MG63 (cell line): ENCODE measurements at places on chromosomes 3 and 15.
A peak's percentile ranks its signal among the peaks of the same experiment; 100 is the strongest.

DNA sequence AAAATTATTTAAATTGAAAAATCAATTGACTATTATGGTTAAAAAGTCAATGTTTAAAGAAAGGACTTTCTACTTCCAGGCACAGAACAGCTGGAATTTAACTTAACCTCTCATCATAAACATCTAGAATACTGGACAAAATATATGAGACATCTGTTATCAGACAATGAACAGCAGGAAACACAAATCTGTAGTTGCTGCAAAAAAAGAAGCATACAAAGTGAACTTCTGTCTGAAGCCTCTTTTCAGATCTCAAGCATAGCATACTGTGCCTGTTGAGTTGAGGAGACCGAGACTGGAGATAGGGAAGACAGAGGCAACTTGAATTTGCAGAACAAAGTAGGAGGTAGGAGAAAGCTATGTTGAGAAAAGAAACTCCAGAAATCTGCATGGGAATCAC is 140.0 kb upstream of the CBLB start:
- DNase-seq = no peak

GRCh38 chr3:73228000-73228399 is 166.5 kb downstream of the EBLN2 start:
- no peak for DNase-seq

- DNase-seq = no peak
Observed at GRCh38 chr3:128492671-128493569, at the start of gene GATA2. GATA2 (minus strand) TSS chr3:128493201; CDS start chr3:128487031, 6,170 bp downstream.

DNA sequence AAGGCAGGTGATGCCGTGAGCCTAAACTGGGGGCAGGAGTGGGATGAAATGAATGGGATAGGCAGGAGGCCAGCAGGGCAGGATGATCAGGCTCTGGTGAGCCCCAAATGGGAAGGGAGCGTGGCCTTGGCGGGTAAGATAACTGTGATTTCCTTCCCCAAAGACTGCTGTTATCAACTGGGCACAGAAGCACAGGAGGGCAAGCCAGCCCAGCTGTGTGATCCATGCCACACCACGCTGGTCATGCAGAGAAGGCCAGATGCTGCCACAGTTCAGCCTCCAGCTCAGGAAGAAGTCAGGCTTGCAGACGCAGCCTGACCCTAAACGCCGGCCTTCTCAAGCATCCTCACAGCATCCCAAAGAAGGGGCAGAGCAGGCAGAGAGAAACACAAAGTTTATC is 52.1 kb upstream of the GNB5 start:
- DNase-seq = no peak

DNA sequence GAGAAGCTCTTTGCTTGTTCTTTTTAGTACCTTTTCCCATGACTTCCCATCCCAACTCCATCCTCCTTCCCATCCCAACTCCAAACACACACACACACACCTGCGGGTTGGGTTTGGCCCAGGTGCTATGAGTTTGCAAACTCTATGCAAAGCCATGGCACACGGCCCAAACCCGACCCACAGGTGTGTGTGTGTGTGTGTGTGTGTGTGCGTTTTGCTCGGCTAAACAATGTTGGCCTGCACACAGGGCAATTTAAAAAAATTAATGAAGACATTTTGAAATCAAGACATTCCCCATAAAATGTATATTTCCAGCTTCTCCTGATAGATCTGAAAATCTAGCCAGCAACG is 103.7 kb upstream of the TLE3 start:
- DNase-seq = no peak

GRCh38 chr3:72247126-72247525 is 462.2 kb upstream of the PROK2 start:
- no peak for DNase-seq

- no peak for DNase-seq
Observed at GRCh38 chr3:188092648-188093047, 61.3 kb upstream of the LPP start.

DNA sequence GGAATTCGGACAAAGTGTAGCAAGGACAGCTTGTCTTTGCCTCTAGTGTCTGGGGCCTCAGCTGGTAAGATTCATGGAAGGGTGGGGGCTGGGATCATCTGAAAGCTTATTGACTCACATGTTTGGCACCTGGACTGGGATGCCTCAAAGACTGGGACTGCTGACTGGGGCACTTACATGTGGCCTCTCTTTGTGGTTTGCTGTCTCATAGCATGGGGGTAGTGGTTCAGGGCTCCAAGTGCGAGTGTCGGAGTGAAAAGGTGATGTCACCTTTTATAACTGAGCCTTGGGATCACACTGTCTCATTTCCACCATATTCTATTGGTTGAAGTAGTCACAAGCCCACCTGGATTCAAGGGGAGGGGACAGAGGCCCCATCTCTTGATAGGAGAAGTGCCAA is 6.8 kb downstream of the MFSD1 start:
- DNase-seq = peak; percentile 33

- DNase-seq = no peak
Observed at GRCh38 chr15:59158701-59159034, 48.0 kb upstream of the LDHAL6B start.

DNA sequence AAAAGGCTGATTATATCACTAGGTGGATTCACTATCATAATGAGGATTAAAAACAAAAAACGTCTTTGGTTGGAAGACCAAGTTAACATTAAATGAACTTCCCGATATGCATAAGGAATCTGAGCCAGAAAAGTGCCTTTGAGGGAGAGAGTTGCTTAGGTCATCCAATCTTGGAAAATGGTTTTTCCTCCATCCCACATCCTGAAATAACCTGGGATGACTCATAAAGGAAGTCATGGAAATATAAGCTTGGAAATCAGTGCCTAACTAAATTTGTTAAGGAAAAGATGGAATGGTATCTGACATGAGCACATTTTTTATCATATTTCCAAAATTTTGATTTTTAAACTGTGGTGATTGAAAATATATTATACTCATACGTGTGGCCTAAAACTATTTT is 66.0 kb downstream of the KBTBD8 start:
- no peak for DNase-seq

DNA sequence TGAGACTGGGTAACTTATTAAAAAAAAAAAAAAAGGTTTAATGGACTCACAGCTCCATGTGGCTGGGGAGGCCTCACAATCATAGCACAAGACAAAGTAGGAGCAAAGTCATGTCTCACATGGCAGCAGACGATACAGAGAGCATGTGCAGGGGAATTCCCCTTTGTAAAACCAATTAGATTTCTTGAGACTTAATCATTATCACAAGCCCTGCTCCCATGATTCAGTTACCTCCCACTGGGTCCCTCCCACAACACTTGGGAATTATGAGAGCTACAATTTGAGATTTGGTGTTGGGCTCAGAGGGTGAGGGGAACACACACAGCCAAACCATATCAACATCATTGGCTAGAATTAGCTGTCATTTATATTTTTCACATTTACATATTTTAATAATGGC is 221.0 kb downstream of the RSRC1 start:
- peak; percentile 2 for DNase-seq

GRCh38 chr3:62109534-62109933 is 263.8 kb downstream of the FEZF2 start:
- DNase-seq = peak; percentile 44

- no peak for DNase-seq
Observed at GRCh38 chr3:37770938-37771918, 90.5 kb upstream of the CTDSPL start.

GRCh38 chr3:98710067-98710659 is 53.0 kb upstream of the ST3GAL6 start:
- DNase-seq = no peak
